IPS-NIHi11 (cell line): ENCODE measurements at places on chromosomes 12 and 14.

GRCh38 chr14:45679853-45680252 lies 426.9 kb upstream of the MIS18BP1 start:
- no peak for DNase-seq

- no peak for DNase-seq
Measured at GRCh38 chr12:129467726-129468125, 436.1 kb downstream of the TMEM132D start.

DNA sequence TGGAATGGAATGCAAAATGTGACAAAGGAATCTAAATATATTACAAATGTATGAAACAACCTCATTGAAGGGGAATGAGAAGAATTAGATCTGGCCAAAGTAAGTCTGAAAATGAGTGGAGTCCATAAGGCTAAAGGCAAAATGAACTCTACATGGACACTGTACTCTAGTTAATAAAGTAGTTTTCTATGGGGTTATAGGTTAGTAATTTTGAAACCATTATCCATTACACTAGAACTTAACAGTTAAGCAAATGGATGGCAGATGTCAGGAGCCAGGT lies 222.1 kb downstream of the NUAK1 start:
- DNase-seq, result no peak

GRCh38 chr12:96177013-96177412 lies 17.2 kb upstream of the ELK3 start:
- DNase-seq, result no peak
